ENCODE measurements at places on chromosomes 7 and 10.

- DNase-seq: no peak
These were observed 593.8 kb upstream of the ANKRD30A start for GRCh38 chr10:36531621-36532020.

DNA sequence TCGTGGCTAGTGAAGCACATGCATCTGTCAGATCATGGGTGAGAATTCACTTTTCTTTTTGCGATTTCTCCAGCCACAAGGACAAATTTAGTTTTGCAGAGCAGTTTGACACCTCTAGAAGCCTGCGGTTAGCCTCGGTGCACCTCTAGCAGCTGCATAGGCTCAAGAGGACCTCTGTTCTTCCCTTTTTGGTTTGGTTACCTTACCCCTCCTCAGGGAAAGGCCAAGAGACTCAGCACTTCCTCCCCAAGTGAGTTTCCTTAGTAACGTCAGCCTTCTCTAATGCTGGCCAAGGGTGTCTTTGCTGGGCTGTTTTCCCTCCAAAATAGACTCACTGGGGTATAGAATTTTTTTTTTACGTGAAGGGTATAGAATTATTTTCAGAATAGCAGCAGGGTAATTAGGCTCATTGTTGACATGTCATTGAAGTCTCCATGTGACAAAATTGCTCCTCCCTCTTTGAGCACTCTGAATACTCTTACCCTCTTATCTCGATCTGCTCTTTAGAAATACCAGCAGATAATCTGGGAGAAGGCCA is 97.8 kb downstream of the AUTS2 start:
- no peak for DNase-seq

- DNase-seq: no peak
These were observed 396.2 kb upstream of the IGFBP3 start for GRCh38 chr7:46317256-46317655.

DNA sequence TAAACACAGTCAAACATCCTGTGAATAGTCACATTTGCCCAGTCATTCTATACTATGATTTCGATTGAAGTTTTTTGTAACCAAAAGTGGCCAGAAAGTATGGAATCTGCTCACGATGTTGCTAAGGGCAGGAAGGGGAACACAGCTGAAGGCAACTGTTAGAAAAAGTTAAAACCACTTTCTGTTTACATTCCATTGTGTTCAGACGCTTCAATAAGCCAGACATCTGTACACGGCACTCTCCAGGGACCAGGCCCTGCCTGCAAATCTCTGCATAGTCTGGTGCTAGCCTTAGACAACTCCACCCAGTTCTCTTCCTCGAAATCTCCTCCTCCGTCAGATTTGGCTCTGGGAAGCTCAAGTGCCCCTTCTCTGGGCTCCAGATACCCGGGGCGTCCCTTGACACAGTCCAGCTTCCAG is 17.1 kb upstream of the TMEM120A start:
- no peak for DNase-seq

DNA sequence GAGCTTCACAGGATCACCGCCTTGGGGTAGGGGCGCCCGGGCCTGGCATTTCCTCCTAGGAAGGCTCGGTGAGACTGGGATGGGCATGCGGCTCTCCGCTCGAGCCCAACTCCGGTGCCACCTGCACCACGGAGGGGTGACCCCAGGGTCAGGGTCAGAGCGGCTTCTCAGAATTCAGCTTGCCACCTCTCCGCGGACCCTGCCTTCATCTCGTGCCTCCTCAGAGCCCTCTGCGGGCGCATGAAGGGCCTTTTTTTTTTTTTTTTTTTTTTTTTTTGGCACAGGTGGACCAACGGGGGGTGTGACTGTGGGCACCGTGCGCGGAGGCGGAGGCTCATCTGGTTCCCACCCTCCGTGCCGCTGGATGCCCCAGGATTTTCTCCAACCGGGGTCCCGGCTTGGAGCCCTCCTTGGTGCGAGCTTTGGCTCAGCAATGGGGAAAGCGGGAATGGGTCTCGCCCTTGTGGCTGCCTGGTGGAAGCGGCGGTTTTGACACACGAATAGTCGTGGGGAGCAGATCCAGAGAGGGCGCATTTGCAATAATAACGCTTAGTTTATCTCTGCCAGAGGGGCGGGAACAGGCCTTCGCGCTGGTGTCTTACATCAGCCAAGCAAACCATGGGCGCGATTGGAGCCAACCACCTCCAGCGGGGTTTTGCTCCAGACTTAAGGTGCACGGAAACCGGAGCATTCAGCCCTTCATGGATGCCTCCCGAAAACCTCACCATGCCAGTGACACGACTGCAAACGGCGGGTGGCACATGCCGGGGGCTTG is 5.0 kb upstream of the TNRC18 start:
- DNase-seq: no peak

GRCh38 chr7:139808427-139808826 is 20.6 kb upstream of the TBXAS1 start:
- DNase-seq: no peak

DNA sequence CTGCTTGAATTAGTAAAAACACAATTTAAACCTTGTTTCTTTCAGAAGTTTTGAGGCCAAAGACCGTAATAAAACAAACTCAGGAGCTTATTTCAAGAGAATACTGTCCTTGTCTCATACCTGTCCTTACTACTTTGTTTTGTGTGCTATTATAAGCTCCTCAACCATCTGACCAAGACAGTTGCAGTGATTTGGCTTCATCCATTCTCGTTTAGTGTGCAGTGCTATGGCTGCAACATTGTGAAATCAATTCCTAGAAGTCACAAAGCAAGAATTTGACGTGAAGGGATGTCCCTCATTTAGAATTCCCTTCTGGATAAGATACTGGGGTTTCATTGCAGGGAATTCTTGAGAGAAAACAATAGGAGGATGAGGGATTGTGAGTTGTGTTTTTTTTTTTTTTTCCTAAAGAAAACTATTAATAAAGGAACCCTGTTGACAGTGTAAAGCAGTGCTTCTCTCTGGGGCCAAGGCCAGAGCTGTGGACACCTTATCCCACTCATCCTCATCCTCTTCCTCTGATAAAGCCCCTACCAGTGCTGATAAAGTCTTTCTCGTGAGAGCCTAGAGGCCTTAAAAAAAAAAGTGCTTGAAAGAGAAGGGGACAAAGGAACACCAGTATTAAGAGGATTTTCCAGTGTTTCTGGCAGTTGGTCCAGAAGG is at the start of gene OIT3:
TSS of gene OIT3 (plus strand) at position 604 of the 663 bp plus-strand sequence. CDS start 60 bp downstream, outside the sequence.
- DNase-seq: no peak

GRCh38 chr10:119723624-119724023 is 2.2 kb upstream of the INPP5F start:
- no peak for DNase-seq

DNA sequence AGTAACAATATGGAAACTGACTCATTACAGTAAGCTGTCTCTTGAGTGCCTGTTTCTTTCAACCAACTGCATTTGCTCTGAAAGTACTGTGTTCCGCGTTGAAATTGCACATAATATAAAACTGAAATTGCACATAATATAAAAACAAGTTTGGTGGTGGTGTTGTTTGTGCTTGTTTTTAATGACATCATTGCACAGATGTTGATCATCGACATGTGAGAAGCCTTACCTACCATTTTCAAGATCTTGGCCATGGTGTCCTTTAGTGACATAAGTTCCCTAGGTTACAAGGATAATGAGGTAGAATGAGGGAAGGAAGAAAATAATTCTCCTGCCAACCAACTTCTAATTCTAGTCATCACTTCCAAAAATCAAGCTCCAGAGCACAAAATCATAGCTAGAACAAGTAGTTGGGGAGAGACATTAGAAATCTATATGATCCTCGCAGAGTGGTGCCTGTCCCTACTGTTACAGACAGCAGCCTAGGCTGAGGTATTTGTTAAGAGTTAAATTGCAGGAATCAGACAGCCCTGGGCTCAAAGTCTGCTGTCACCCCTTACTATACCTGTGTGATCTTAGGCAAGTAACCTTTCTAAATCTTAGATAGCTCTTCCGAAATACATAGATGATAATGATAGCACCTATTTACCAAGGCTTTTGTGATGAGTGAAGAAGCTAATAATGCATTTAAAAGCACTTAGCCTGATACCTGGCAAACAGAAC is 29.3 kb downstream of the DOCK4 start:
- no peak for DNase-seq

DNA sequence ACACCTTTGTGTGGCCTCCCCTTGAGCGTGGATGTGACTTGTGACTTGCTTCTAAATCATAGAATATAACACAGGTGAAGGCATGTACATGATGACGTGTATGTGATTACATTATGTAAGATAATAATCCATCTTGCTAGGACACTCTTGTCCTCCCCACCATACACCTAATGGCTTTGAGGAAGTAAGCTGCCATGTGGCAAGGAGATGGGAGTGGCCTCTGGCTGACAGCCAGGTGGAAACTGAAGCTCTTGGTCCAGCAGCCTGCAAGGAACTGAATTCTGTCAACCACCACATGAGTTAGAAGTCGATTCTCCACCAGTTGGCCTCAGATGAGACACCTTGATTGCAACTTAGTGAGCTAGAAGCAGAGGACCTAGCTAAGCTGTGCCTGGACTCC is 67.4 kb upstream of the ELN start:
- no peak for DNase-seq

DNA sequence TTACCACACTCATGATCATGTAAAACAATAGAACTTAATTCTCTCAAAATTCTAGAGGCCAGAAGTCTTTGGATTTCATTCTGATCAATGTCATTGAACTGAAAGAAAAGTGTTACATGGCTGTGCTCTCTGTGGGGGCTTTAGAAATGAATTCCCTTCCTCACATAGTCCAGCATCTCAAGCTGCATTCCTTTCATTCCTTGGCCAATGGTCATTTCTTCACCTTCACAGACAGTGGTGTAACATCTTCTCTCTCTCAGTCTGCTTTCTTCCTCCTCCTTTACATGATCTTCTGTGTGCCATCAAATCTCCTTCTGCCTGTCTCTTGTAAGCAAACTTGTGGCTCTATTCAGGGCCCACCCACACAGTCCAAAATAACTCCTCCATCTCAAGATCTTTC is 735.3 kb downstream of the SUGCT start:
- no peak for DNase-seq

DNA sequence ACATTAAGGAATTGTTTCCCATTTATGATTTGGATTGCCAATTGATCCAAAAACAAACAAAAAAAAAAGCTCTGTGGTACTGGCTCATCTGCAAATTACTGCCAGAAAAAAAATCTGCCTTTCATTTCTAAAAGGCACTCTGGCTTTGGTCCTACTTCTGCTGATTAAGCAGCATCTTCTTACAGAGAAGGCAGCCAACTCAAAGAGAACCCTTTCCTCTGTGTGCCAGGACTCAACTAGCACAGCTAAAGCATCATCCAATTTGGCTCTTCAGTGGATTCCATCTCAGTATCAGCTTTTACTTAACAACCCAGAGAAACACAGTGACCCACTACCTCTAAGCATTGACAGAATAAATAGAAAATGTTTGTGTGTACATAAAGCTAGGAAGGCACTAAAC is 80.6 kb downstream of the GSAP start:
- DNase-seq: no peak

DNA sequence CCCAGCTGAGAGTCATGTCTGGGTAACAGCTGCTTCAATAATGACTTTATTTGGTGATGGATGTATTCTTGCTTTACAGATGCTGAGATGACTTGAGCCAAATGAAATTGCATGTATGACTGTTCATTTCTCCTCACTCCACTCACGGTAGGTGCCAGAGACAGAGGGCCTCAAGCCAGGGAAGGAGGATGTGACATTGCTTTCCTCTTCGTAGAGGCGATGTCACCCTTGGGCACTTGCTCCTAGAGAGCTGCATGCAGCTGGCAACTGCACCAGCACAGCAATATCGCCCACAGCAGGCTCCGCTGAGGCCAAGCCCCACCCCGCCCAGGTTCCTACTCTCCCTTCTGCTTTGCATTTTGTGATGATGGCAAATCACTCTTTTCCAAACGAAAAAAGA is 116.6 kb upstream of the AOAH start:
- DNase-seq: no peak

- no peak for DNase-seq
These were observed 47.6 kb downstream of the ASB13 start for GRCh38 chr10:5618829-5619228.

DNA sequence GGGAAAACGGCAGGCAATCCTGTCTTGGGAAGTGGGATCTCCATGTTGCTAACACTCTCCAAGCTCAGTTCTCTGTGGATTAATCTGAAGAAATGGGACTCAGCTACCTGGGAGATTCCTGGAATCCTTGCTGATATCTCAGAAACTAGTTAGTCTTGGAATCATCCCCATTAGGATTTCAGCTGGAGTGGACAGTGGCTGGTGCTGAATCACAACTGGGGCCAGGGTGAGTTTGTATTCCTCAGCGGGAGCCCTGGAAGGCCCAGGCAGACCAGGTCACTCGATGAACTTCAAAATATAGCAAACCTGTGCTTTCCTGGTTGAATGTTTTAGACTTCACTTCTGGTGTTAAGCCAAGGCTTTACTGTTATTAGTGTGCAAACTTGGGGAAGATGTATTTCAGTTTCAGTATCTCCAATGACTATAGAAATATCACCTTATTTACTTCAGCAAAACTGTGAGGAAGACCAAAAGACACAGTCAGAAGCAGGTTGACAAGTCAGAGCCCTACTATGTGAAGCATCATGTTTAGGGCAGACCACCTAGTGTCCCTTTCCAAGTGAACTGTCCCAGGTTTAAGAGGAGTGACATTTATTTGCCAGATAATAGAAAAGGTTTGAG is 126.1 kb downstream of the AOAH start:
- no peak for DNase-seq

- DNase-seq: peak; percentile 65
These were observed 11.9 kb downstream of the SSC4D start for GRCh38 chr7:76397409-76398183.

DNA sequence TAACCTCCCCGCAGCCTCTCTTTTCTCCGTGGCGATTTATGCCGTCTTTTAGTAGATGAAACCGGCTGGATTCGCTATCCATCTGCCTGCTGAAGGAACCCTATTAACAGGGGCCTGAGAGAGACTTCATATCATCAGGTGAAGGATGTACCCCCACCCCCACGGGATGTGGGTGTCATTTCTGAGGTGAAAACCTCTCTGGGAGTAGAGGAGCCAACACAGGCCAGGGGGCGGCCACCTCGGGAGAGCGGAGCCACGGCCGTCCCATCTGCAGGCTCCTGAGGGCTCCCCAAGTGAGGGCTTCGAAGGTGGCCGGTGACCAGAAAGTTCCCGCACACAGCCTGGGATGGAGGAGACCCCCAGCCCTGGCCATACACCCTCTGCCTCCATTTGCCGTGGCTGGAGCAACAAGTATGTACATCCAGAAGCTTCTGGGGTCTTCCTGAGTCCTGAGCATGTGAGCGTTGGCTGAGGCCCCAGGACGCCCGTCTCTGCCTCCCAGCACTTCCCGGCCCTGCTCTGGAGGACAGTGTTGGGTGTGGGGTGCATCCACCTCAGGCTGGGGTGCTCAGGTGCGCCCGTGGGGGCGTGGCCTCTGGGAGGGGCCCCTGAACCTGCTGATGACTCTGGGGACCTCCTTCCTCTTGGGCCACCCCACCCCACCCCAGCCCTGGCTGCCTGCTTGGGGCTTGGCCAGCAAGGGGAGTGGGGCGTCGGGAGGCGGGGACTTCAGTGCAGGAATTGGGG is 84.7 kb downstream of the NKX6-2 start:
- no peak for DNase-seq

Data from NCI-H187 (cell line).